ENCODE measurements at places on chromosomes 7 and 10.

- peak; percentile 36 for DNase-seq
Measured at GRCh38 chr7:141076377-141076776, 2.5 kb downstream of the TMEM178B start.

- DNase-seq: no peak
Measured at GRCh38 chr7:87448388-87448787, 27.1 kb downstream of the ABCB4 start.

DNA sequence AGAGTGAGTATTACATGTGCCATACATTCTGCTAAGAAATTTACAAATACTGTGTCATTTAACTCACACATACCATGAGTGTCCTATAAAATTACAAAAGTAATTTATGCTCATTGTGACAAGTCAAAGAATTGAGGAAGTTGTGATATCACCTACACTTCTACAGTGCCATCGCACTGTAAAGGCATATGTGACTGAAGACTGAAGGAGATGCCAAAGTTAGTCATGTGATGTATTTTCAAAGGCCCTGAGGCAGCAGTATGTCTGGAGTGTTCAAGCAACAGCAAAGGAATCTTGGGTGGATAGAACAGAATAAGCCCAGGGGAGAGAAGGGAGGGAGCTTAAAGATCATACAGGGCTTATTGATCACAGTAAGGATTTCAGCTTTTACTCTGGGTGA is 176.8 kb downstream of the WNT2 start:
- no peak for DNase-seq

DNA sequence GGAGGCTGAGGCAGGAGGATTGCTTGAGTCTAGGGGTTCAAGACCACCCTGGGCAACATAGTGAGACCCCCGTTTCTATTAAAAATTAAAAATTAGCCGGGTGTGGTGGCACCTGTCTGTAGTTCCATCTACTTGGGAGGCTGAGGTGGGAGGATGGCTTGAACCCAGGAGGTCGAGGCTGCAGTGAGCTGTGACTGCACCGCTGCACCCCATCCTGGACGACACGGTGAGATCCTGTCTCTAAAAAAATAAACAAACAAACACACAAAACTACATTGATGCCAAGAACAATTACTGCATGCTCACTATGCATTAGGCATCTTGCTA is 761 bp upstream of the CHST12 start:
- DNase-seq: no peak

GRCh38 chr10:10860455-10860976 is 157.2 kb upstream of the CELF2 start:
- no peak for DNase-seq

DNA sequence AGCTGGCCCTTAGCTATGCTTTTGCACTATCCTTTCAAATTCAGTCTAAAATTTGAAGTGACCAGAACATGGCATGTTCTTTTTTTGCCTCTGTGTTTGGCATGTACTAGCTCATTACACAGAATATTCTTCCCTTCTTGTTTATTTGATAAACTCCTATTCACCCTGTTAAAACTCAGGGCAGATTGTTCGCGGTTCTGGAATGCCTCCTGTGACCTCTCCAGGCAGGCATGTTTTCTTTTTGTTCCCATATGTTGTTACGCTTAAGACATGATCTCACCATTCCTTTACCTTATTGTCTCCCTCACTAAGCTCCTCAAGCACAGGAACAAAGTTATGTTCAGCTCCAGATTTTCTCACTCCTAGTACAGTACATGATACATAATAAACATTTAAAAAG is 181.7 kb downstream of the CCSER2 start:
- DNase-seq: no peak

GRCh38 chr10:69759641-69760040 is 42.1 kb upstream of the COL13A1 start:
- DNase-seq: no peak

DNA sequence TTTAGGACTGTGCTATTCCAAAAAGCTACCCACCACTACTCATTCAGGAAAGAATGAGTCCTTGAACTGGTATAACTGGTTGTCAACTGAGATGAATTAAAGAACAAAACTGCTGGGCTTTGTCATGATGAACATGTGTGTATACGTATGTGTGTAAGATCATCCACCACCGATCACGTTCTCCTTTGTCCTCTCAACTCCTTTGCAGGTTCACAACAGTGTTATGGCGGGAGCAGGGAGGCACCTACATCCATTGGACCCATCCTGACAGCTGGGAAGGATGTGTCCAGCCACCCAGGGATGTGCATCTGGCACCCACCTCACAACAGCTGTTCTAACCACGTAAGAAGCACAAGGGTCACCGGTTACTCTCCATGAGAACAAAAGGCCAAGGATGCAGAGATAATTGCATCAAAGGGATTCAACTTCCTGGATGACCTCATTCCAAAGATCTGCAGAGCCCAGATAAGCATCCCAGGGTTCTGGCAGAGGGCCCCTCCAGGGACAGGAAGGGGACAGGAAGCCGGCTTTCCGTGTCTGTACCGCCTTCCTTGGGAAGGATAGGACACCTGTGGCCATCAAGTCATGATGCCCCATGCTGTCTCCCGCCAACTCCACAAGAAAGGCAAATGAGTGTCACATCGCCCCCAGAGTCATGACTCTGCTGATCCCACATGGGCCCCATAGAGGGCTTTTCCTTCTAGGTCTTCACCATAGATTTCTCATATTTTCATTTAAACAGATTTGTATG is 66.1 kb downstream of the STEAP1B start:
- DNase-seq: no peak

DNA sequence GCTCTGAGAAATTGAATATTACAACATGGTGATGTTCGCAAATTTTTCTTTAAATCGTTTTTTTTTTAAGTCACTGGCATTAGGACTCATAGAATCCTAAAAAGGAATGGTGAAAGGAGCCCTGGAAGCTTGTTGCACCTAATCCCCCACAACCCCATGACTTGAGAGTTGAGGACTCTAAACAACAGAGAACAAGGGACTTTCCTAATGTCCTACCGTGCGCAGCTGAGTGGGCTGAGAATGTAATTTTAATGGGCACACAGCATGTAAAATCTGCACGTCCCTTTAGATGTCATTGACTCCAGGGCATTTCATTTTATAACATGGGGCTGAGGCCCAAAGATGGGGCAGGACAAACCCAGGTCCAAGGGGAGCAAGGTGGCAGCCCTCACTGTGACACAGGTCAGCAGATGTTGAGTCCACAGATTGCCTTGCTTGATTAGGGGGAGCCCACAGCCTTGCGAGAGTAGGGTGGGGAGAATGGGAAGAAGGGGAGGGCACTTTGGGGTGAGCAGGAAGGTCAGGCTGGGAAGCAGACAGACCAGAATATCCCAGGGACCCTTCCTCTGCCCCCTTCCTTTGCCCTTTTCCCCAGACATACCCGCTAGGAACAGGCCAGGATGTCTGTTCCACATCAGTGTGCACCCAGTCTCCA is 208.4 kb upstream of the ZMIZ1 start:
- no peak for DNase-seq

Data from NCI-H1694 treated with DMSO at 0.1 percent for 48 hours (cell line).